CD4-positive, alpha-beta T cell treated with Interleukin-17A for 4 hours (primary cell): ENCODE measurements at places on chromosomes 11 and 22.

- DNase-seq = no peak
Measured at GRCh38 chr11:23585416-23586104, 725.3 kb upstream of the CCDC179 start.

- no peak for DNase-seq
Measured at GRCh38 chr11:123429336-123429735, 733 bp upstream of the GRAMD1B start.

- DNase-seq = no peak
Measured at GRCh38 chr11:88849368-88849767, 216.4 kb downstream of the GRM5 start.

DNA sequence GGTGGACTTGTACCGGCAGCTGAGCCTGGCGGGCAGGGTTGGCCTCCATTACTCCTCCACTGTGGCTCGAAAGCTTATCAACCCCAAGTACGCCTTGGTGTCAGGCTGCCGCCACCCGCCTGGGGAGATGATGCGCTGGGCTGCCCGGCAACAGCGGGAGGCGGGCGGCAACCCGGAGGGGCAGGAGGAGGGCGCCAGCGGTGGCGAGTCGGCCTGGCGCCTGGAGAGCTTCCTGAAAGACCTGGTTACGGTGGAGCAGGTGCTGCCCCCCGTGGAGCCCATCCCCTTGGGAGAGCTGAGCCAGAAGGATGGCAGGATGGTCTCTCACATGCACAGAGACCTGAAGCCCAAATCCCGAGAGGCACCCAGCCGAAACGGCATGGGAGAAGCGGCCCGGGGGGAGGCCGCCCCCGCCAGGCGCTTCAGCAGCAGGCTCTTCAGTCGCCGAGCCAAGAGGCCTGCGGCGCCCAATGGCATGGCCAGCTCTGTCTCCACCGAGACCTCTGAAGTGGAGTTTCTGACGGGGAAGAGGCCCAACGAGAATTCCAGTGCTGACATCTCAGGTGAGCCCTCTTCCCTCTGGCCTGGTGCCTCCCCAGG lies 26.7 kb downstream of the FAM83F start:
- no peak for DNase-seq

DNA sequence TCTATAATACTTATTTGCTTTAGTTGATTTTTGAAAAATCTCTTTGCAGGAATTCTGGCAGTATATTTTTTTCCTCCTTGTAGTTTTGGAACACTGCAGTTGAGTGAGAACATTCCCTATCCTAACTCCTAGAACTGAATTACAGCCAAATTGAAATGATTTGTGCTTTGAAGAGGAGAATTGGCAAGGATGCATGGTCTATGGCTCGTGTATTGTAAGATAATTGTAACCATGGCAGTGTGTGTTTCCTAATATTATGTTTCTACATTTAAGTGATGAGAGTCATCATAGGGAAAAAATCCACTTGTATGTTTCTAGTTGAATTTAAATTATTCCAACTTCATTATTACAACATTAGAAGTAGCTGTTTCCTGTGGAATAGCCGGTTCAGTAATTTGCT lies 80.9 kb upstream of the MYO18B start:
- DNase-seq = no peak

GRCh38 chr22:38141217-38141973 lies 30.9 kb upstream of the BAIAP2L2 start:
- DNase-seq = no peak

GRCh38 chr11:84969103-84969502 lies 658.0 kb downstream of the DLG2 start:
- no peak for DNase-seq
